Brain pericyte (primary cell): ENCODE measurements at places on chromosomes 7 and 10.

GRCh38 chr10:405648-406047 is 270.4 kb downstream of the ZMYND11 start:
- DNase-seq = no peak

DNA sequence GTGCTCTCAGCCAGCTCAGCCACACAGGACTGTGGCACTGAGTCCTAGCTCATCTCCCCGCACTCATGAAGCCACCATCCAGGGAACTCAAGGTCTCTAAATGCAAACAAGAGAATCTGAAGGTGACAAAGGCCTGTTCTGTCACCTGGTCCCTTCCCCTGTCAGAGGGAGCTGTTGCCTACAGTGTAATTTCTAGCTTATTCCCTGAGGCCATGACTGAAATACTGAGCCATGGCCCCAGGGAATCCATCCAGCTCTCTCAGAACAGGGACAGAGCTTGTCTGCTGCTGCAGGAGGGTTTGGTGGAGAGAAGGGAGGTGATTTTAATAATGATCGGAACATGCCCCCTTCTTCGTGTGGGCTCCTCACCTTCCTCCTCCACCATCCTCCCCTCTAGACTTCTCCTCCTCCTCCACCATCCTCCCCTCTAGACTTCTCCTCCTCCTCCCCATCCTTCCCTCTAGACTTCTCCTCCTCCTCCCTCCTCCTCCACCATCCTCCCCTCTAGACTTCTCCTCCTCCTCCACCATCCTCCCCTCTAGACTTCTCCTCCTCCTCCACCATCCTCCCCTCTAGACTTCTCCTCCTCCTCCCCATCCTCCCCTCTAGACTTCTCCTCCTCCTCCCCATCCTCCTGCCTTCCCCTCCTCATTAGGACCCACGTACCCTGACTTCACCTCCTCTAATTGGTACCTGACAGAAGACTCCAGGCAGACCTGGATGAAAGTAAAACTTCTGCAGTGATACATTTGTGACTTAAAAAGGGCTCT is 338.0 kb upstream of the MKI67 start:
- DNase-seq = no peak

GRCh38 chr7:123916240-123916724 is 8.8 kb upstream of the SPAM1 start:
- DNase-seq = no peak

DNA sequence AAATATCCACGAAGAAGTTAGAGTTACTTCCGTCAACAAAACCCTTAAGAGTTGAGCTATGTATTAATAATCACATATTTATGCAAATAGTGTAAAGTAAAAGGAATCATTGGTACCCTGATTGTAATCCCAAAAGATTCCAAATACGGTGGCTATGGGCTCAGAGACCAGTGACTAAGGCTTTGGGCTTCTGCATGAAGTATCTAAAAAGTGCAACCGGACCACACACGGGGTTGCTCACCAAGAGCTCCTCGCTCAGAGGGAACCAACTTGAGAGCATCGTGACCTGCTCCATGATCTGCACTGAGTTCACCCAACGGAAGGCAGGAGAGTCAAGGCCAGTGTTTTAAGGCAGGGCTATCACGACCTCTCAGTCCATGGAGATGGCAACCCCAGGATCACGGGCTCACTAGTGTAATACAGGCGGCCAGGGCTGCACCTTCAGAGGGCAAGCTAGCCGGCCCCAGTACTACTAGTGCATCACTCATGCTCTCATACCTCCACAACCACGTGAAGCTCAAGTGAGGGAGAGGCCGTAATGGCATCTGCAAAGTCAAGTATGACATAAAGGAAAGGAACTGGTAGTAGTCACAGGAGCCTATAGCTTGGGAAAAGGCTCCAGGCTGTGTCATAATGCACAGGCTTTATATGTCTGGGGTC is 77.1 kb upstream of the CAMK2B start:
- no peak for DNase-seq

GRCh38 chr10:30503700-30504266 is 69.8 kb downstream of the MAP3K8 start:
- DNase-seq = no peak
